Activated CD8-positive, alpha-beta memory T cell treated with anti-CD3 and anti-CD28 coated beads for 1 hour (primary cell): ENCODE measurements at places on chromosomes 12 and 14.

DNA sequence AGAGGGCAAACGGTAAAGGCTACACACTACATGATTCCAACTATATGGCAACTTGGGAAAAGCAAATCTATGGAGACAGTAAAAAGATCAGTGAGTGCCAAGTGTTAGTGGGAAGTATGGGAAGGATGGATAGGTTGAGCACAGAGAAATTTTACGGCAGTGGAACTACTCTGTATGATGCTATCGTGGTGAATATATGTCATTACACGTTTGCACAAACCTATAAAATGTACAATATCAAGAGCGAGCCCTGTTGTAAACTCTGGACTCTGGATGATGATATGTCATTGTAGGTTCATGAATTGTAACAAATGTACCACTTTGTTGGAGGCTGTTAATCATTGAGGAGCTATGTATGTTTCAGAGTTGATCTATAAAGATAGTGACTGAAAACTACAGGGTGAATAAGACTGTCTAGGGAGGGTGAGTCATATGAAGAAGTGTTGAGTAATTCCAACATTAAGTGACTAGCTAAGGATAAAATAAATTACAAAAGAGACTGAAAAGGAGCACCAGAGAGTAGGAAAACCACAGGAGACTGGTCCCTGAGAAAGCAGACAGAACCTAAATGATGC lies 349.2 kb upstream of the LMO3 start:
- DNase-seq, result no peak

DNA sequence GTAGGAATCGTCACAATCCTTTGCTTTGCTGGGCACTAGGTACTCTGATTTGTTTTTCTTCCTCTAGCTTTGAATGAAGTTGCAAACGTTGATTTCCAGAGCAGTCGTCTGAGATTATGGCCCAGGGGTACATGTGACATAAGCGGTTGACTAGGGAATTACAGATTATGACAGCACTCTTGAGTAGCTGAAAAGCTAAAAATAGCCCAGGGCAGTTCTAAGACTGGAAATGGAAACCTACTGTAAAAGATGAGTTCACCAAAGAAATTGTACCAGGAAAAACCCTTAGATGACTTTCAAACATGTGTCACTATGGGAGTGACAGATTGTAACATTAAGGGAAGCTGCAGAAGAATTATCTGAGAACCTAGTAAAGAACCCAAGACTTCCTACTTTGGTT lies 108.5 kb downstream of the ANO6 start:
- DNase-seq, result no peak

- no peak for DNase-seq
Observed at GRCh38 chr14:97271451-97271960, 474.3 kb downstream of the VRK1 start.

DNA sequence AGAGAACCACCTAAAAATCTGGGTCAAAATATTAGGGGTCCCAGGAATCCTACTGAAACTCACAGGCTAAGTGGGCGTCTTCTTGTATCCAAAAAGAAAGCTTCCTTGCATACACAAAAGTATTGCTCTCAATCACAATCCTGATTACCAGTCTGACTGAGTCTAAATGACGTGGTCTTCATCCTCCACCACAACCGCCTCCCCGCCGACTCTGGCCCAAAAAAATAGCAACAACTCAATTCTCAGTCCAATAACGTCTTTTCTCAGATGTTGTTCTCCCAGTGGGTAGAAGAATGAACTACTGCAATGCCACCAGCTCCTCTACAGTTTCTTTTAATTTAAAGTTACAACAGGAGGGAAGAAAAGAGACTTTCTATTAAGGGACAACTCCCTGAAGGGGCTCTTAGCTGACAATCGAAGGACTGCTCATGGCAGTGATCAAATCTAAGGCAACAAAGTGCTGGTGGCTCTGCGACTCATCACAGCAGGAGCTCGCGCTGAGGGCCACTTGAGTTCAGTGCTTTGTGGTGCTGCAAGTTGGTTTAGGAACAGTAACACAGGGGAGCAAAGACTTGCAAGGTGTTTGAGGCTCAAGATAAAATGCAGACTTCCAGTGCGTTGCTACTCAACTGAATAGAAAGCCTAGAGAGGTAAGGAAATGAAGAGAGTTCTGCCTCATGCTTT lies 394.1 kb downstream of the BCAT1 start:
- DNase-seq, result no peak

DNA sequence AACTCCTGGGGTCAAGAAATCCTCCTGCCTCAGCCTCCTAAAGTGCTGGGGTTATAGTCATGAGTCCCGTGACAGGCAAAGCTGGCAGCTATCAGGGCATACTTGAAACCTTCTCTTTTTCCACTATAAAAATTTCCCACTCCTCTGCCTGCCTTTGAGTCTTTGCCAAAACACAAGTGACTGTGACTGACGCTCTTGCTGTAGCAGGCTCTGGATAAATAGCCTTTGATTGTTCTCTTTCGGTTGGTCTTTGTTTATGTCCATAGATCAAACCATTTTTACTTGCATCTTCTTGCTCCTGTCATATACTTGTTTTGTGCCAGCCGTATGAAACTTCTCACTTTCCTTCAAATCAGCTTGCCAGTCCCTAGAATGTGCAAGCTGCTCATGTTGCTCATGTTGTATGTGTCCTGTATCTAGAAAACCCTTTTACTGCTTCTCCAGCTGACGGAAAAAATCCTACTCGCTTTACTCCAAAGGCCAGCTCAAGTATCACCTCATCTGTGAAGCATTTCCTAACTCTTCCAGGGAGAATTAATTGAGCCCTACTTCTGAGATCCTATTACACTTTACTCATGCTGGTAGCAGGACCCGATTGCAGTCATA lies 73.1 kb downstream of the RESF1 start:
- no peak for DNase-seq

DNA sequence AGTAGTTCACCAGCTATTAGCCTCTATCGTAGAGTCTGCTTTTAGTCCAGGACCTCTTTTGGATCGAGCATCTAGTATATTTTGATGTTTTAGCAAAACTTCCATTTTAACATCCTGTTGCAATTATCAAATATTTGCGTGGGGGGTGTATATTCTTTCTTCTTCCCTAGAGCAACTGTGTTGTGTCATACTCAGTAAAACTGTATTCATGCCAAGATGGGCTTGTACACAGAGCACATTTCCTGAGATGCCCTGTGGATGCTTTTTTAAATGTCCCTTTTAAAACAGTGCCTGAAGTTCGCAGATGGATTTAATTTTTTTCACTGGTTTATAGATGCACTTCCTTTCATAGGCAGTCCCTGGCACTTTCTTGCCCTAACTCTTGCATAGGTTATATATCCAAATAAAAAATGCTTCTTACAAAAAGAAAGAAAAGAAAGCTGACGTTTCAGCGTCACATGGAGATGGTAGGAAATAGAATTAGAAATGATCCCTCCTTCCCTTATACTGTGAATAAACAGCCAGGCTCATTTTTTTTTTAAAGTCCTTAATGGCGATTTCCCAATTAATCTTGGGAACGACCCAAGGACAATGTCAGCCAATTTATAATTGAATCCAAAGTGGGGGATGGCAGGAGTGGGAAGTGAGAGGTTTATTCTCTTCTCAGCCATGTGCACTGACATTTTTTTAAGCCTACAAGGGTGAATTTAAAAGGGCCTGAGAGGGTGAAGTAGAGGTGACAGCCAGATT lies 247.0 kb downstream of the SLC41A2 start:
- DNase-seq, result no peak

DNA sequence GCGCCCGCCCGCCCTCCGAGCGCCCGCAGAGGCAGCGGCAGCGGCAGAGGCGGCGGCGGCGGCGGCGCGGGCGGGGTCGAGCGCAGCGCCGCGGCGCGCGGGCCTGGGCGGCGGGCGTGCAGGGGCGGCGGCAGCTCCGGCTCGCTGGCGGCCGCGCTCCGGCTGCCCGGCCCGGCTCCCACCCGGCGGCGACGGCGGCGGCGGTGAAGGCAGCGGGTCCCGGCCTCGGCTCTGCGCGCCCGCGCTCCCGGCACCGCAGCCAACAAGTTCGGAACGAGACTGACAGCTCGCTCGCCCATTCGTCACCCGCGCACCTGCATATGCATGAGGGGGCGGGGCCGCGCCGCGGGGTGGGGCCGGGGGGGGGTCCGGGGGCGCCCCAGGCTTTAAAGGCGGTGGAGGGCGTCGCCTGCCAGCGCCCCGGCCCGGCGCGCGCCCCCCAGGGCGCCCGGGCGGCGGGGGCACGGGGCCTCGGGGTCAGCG lies at the start of gene JAG2:
TSS of gene JAG2 (minus strand) at position 281 of the 483 bp plus-strand sequence. CDS start 356 bp downstream, outside the sequence.
- DNase-seq, result no peak

DNA sequence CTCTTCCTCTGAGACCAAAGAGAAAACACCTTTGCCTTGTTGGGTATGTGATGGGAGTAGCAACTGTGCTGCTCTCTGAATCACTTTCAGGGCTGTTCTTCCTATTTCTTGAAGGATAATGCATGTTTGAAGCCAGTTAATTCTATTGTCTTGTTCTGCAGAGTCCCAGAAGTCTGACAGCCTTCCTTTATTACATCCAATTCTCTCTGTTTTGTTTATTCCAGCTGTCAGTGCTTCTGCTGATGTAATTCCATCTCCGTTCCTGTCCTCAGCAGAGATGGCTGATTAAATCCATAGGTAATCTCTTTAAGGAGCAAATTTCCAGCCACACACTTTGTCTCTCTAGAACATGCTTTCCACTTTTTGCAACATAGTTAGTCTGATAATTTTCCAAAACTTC lies 59.7 kb downstream of the MGAT4C start:
- DNase-seq, result no peak

DNA sequence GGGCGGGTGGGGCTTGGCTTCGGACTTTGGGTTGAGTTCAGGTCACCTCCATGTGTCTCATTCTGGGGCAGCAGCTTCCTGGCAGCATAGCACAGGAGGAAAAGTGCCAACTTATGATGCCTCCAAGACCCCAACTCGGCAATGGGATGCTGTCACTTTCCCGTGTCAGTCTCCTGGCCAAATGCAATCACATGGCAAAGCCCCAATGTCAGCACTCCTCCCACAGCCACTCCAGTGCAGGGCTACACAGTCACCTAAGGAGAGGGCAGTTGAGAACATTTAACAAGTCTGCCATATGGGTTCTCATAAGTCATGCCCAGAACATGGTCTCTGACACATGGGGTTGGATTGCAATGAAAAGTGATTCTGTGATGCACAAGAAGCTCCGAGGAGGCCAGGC lies 26.7 kb downstream of the ELK3 start:
- no peak for DNase-seq

GRCh38 chr12:25040593-25040992 lies 91.7 kb upstream of the BCAT1 start:
- no peak for DNase-seq

GRCh38 chr12:74579981-74580380 lies 42.3 kb downstream of the ATXN7L3B start:
- DNase-seq, result no peak

- DNase-seq, result no peak
Observed at GRCh38 chr14:89955022-89955744, 544 bp upstream of the TDP1 start.

- DNase-seq, result no peak
Observed at GRCh38 chr14:54680651-54681050, 113.7 kb downstream of the SAMD4A start.
